ENCODE measurements at places on chromosomes 5 and 9. TPM values are rescaled to one million over a fixed set of nuclear protein-coding genes. Genes with fewer than 3 reads are reported as not detected.

Gene BARHL1
- total RNA-seq: not detected

Gene GFI1B
- total RNA-seq: not detected

Gene HTR4
- total RNA-seq: not detected

Gene TRPM6
- total RNA-seq: 0.26 TPM

Gene FLT4
- total RNA-seq: under 0.01 TPM

Gene HAVCR1
- total RNA-seq: not detected
